ENCODE measurements at places on chromosomes 7 and 10.

DNA sequence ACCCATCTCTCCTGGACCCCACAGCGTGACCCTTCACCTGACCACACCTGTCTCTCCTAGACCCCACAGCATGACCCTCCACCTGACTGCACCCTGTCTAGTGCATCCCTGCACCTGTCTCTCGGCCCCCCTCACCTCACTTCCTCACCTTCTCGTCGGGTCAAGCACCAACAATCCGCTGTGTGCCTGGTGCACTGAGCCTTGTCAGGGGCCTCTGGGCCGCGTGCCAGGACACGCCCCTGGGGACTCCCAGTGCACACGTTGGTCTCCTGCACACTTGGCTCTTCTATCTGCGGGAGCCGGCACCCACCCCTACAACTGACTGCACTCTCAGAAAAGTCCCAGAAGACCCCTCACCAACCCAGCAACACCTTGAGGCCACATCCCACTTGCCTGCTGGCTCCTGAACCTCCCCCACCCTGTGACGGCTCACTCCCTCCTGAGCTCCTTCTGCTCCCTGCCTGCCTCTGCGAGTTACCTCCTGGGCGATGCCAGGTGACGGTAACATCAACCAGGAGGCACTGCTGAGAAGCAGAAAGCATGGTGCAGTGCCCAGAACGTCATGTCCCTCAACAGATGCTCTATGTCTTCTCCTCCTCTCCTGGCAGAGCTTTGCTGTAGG is 147.6 kb downstream of the DIP2C start:
- DNase-seq: no peak

DNA sequence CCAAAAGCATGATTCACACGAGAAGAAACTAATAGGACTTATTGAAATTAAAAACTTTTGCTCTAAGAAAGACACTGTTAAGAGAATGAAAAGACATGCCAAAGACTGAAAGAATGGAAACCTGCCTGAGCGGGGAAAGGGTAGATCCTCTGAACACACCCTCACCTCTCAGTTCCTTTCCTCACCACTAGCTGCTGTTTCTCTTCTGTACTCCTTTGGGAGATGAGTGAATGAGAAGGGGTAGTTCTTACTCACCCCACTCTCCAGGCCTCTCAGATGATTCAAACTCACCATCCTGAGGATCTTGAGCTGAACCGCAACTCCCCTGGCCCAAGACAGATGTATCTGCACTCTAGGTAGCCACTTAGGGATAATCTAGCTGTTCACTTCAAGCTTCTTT is 41.9 kb downstream of the IQUB start:
- DNase-seq: no peak

DNA sequence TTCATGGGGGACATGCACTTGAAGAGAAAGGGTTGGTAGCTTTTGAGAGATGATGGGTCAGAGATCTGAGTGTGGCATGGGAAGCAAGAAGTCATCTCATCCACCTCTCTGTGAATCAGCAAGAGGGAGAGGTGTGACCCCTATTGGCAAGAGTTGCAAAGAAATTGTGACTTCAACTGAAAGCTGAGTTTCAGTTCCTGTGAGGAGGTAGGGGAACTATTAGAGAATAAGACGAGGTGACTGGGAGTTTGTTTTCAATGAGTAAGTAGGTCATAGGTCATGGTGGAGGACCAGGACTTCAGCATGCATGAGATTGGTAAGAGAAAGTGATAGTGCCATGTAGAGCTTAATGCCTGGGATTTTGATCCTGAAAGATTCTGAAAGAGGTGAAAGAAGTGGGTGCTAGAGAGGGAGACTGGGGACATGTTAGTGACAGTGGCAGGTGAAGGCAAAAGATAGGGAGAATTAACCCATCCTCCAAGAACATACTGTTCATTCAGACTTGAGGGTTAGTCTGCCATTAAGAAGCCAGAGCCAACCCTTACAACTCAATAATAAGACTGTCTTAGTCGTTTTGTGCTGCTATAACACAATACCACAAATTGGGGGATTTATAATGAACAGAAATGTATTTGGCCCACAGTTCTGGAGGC is 75.5 kb upstream of the CAPZA2 start:
- peak; percentile 33 for DNase-seq

DNA sequence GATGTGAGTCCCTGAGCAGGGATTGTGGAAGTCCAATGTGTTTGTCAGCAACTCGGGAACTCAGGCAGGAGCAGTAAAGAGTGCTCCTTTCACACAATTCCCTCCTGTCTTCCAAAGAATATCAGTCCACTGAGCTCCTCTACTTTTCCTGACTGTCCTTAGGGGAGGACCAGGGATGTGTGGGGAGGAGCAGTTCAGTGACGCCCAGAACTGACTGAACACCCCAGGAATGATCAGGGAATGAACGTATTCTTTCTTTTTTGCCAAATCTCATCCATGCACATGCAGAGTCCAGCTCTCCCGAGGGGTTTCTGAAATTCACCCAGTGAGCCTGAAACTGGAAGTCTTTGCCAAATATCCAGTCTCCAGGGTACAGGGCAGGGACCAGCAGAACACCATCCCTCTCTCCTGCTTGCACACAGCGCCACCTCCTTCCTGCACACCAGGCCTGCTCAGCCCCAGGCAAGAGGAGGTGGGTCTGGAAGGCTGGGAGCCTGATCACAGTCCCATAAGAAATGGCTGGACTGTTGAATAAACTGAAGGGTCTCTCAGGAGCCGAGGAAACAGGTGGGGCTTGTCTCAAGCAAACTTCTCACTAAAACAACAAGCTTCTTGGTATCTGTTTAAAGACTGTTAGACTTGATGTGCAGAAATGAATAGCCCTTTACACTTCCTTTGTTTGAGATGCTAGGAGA is 294.7 kb downstream of the C7orf25 start:
- no peak for DNase-seq

GRCh38 chr7:511476-512145 is 8.0 kb downstream of the PDGFA start:
- DNase-seq: no peak

DNA sequence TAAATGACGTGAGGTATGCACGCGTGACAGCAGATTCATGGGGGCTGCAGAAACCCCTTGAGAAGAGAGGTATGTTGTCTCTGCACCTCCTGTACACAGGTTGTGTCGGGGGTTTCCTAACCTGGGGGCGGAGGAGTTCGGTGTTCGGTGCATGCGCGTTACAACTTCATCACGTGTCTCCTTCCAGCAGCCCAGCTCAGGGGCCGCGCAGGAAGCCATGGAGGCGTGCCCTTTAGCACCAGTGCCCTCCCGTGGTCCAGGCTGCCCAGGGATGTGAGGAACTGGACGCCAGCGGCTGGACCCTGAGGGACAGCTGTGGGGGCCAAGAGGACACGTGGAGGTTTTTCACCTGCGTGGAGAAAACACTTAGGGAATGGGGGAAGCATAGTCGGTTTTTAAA is 186.4 kb downstream of the EBF3 start:
- no peak for DNase-seq

DNA sequence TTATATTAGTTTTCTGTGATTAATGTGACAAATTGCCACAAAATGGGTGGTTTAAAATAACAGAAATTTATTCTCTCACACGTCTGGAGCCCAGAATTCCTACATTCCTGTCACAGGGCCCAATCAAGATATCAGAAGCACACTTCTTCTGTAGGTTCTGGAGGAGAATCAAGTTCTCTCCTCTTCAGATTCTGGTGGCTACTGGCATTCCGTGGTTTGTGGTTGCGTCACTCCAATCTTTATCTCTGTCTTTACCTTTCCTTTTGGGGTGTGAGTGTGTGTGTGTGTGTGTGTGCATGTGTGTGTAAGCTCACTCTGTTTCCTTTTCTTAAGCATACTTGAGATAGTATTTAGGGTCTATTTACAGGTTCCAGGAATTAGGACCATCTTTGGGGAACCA is 115.5 kb upstream of the DKK1 start:
- peak; percentile 26 for DNase-seq

DNA sequence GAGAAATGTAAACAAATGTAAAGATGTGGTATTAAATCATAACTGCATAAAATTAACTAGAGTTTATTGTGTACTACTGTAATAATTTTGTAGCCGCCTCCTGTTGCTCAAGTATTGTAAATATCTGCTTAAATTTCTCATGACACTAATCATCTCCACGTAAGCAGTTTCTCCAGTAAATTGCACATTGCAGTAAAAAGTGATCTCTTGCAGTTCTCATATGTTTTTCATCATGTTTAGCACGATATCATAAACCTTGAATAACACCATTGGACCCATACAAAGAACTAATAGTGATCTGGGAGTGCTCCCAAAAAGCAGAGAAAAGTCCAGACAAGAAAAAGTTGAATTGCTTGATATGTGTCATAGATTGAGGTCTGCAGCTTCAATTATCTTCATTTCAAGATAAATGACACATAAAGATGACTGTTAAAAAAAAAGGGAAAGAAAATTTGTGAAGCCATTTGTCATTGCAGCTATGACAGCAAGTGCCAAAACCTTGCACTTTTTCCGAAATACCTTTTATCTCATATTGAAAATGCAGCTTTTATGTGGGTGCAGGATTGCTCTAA is 15.3 kb downstream of the LIPA start:
- no peak for DNase-seq

- peak; percentile 62 for DNase-seq
These were observed 514 bp downstream of the RNF216 start for GRCh38 chr7:5780801-5781496.

GRCh38 chr7:22700559-22701002 is 26.4 kb upstream of the IL6 start:
- peak; percentile 85 for DNase-seq

- DNase-seq: no peak
These were observed 12.6 kb downstream of the CPA4 start for GRCh38 chr7:130305433-130306042.

- DNase-seq: no peak
These were observed 389.2 kb upstream of the NFE2L3 start for GRCh38 chr7:25762511-25763462.

DNA sequence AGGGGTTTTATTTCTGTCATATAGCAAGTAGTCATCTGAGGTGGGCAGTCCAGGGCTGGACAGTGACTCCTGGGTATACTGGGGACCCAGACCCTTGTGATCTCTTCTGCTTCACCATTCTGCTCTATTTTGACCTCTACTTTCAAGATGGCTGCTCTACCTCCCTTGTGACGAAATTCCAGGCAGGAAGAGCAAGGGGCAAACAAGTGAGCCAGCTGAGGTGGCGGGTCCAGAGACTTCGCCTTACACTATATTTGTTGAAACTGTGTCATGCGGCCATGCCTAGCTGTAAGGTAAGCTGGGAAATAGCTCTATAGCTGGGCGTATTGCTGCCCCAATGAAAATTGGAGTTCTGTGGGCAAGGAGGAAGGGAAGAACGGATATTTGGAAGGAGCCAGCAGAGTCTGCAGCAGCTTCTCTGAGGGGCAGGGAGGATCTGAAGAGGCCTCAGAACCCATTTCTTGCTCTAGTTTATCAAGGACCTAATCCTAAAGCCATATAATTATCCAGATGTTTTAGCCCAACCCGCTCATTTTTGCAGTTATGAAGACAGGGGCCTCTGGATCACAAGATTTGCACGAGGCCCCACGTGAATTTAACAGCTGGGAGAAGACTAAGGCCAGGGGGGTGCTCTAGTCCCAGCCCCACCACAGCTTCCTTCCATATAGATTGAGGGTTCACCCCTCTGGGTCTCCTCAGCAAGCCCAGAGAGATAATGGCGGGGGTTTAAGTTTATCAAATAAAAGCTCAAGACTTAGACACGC is 7.7 kb upstream of the CPA1 start:
- DNase-seq: no peak

DNA sequence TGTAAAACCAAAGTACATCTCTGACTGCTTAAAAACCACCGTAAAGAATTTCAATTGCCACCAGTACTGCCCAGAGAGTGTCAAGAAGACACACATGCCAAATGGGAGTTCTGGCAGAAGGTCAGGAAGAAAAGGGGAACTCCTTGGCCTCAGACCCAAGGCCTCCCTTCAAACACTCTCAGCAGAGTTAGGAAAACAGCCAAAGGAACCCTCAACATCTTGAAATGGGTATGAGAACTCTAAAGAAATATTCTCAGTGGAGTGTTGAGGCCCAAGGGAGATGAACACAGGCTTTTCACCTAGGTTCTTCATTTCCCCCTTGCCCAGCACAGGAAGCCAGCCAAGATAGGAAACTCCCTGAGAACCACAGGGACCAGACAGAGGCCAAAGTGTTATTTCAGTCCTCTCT is 96.1 kb upstream of the ASAH2 start:
- DNase-seq: no peak

DNA sequence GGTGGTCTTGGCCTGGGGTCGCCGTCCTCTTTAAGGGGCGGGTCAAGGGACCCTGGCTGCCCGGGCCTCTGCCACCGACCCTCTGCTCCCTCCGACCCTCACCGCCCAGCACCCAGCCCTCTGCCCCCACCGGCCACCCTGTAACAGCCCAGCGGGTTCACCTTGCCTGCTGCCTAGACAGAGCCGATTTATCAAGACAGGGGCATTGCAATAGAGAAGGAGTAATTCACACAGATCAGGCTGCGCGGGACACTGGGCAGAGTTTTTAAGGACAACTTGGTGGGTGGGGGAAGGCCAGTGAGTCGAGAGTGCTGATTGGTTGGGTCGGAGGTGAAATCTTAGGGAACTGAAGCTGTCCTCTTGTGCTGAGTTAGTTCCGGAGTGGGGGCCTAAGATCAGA is 779 bp upstream of the ADCK2 start:
- no peak for DNase-seq

GRCh38 chr7:26393818-26394217 is 102.2 kb downstream of the SNX10 start:
- no peak for DNase-seq

GRCh38 chr7:128954150-128954549 is 16.4 kb downstream of the IRF5 start:
- no peak for DNase-seq

- peak; percentile 64 for DNase-seq
These were observed 138.4 kb downstream of the MGMT start for GRCh38 chr10:129605266-129605985.

GRCh38 chr10:97574374-97575126 is 2.0 kb downstream of the ANKRD2 start:
- peak; percentile 50 for DNase-seq

DNA sequence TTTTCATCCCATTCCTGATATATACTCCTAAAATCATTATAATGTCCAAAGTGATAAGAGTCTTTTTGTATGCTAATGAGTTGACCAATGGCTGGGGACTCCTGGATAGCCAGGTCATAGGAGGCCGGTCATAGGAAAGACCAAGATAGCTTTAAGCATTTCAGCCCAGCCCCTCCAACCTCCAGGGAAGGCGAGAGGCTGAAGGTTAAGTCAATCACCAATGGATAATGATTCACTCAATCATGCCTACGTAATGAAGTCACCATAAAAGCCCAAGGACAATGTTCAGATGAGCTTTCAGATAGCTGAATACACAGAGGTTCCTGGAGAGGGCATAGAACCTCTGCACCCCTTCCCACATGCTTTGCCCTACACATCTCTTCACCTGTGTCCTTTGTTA is 75.7 kb downstream of the VWDE start:
- DNase-seq: no peak

- peak; percentile 87 for DNase-seq
These were observed 228.8 kb downstream of the BMPER start for GRCh38 chr7:34133983-34134782.

Data from mesenchymal stem cell (in vitro differentiated cells and primary cell).